Activated CD8-positive, alpha-beta memory T cell treated with anti-CD3 and anti-CD28 coated beads, Interleukin-2, amount 10 ng/mL, durations not matched to agents 7 days and 5 days (primary cell): ENCODE measurements at places on chromosomes 12 and 14.

GRCh38 chr14:61335049-61335448, 13.7 kb downstream of the PRKCH start:
- DNase-seq: no peak

- no peak for DNase-seq
These were observed 117.2 kb upstream of the ATP2B1 start for GRCh38 chr12:89825591-89826449.

- DNase-seq: no peak
These were observed 1.1 kb upstream of the CLEC2D start for GRCh38 chr12:9668161-9669018.

- DNase-seq: no peak
These were observed 260.5 kb downstream of the MSRB3 start for GRCh38 chr12:65539023-65539422.

- no peak for DNase-seq
These were observed 12.8 kb upstream of the HPD start for GRCh38 chr12:121871467-121871866.
